Activated CD4-positive, alpha-beta memory T cell treated with anti-CD3 and anti-CD28 coated beads, Interleukin-2, amount 10 ng/mL, durations not matched to agents 7 days and 5 days (primary cell): ENCODE measurements at places on chromosomes 1 and 21. TPM values are rescaled to one million over a fixed set of nuclear protein-coding genes. Genes with fewer than 3 reads are reported as not detected.

GRCh38 chr1:98098473-98098872 lies 177.6 kb upstream of the DPYD start:
- no peak for DNase-seq

GRCh38 chr1:157969697-157970485 lies 23.6 kb upstream of the KIRREL1 start:
- no peak for DNase-seq

- no peak for DNase-seq
Measured at GRCh38 chr1:24959623-24959975, 29.5 kb upstream of the RUNX3 start.

- no peak for DNase-seq
Measured at GRCh38 chr1:188668083-188668482, 1809.6 kb downstream of the BRINP3 start.

DNA sequence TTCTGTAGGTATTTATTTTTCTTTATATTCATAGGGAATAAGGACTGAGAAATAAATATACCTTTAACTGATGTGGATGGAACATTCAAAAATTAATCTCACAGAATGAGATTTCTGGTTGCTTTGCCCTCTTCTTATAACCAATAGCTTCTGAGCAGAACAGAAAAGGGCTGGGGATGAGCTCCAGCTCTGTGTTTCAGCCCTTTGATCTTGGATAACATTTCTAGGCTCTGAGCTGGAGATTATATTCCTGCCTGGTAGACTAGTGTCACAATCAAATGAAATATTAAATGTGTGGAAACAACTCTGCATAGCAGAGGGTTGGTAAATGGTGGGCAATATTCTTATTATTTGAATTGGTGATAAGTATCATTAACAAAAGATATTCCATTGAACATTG lies 14.6 kb downstream of the MAP3K21 start:
- DNase-seq: no peak

DNA sequence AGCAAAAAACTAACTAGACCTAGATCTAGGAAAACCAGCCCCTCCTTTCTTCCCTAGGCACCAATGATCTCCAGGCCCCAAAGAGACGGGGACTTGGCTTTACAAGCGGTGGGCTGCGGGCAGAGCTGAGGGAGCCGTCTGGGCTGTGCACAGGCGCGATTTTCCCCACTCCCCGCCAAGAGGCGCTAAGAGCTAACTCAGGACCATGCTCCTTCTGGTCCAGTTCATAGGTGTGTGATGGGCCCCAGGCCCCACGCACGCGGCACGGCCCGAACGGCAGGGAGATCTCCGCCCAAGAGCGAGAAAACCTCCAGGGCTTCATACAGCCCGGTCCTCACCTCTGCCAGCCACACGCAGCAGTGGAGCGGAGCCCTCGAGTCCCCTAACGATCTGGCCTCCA lies 7.5 kb upstream of the GPR153 start:
- DNase-seq: no peak

- DNase-seq: no peak
Measured at GRCh38 chr1:204711947-204712701, 26.6 kb upstream of the LRRN2 start.

- no peak for DNase-seq
Measured at GRCh38 chr1:112391603-112391940, 4.4 kb upstream of the CTTNBP2NL start.

DNA sequence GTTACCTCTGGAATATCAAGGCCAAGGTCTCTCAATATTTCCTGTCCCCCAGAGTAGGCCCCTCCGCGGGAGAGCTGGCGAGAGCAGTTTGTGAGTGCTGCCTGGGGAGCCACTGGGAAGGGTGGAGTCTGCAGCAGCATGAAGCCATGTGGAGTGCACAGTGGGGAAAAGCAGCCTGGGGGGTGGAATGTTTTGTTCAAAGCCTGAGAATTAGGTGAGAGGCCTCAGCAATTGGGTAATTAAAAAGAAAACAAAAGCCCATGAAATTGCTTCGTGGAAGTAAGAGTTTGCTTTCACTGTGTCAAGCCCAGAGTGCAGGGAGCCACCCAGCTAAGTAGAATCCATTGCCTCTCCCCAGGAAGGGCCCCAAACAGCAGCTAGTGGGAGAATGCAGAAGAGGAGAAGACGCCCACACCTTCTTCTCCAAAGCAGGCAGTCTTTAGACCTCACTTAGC lies 30.2 kb upstream of the DISC1 start:
- no peak for DNase-seq

GRCh38 chr1:200367841-200368534 lies 41.8 kb downstream of the ZNF281 start:
- no peak for DNase-seq

DNA sequence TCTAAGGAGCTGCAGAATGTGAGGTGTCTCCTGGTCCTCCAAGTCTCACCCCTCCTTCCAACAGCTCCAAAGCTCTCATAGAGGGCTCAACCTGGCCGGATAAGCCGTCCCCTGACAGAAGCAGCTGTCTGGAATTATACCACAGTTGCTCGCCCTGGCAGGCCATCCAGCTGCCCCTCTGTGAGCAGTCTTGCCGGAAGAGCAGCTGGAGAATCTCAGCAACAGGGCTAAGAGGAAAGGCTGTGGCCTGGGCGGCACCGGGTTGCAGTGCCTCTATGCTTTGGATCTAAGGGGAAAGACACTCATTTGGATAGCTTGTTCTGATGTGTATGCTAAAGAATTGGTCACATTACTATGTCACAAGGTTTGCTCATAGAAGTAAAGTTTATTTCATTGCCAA lies 12.4 kb downstream of the TMCC2 start:
- DNase-seq: no peak

DNA sequence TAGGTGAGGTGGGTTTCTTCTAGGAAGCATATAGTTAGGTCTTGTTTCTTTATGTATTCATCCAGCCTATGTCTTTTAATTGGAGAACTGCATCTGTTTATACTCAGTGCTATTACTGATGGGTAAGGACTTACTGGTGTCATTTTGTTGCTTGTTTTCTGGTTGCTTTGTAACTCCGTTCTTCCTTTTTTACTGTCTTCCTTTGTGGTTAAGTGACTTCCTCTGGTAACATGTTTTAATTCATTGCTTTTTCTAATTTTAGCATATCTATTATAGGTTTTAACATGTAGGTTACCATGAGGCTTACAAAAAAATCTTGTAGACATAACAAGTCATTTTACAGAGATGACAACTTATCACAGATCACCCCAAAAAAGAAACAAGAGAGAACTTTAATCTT lies 160.8 kb downstream of the VAV3 start:
- DNase-seq: no peak

The GJA8 gene
- not detected for total RNA-seq
